NCI-H2081 treated with DMSO at 0.1 percent for 48 hours (cell line): ENCODE measurements at places on chromosomes 5 and 9.

GRCh38 chr5:77426670-77427069, 65.4 kb downstream of the WDR41 start:
- no peak for DNase-seq

GRCh38 chr5:131942016-131942415, 3.4 kb downstream of the MEIKIN start:
- DNase-seq, result no peak

GRCh38 chr5:133930061-133930812, 38.2 kb downstream of the C5orf15 start:
- no peak for DNase-seq

GRCh38 chr5:179438011-179438441, 92.8 kb upstream of the ADAMTS2 start:
- no peak for DNase-seq

- DNase-seq, result no peak
Measured at GRCh38 chr9:36903541-36904435, 130.3 kb downstream of the PAX5 start.

- no peak for DNase-seq
Measured at GRCh38 chr5:180021900-180022299, 49.7 kb downstream of the RNF130 start.

- DNase-seq, result no peak
Measured at GRCh38 chr5:90111364-90112032, 298.1 kb downstream of the CETN3 start.

DNA sequence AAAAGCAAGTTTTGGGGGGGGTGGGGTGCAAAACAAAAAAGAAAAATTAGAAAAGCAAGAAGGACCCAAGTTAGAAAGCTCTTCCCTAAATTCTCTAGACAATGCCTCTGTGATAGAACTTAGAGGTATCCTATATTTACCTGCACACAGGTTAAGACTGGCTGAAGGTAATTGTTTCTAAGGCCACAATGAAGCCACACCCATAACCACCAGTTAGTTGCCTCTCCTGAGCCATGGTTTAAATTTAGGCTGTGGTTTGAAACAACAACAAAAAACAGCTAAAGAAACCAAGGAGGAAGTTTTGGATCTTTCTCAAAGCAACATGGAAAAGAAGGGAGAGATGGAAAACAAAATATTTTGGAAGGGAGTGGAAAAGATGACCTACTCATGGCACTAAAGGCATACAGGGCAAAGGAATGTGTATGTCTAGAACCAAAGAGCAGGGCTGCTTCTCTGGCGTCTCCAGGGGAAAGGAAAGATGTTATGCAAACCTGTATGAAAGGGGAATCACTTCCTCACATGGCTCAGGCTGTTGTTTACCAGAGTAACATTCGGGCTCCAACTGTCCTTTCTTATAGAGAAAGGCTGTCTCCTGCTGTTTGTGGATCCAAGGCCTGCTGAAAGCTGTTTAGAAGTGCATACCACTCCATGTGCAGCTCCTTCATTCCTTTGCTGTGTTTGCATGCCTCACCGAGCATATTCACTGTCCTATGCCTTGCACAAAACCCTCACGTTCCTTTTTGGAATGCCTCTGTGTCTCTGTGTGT, 408.9 kb upstream of the MPDZ start:
- no peak for DNase-seq

DNA sequence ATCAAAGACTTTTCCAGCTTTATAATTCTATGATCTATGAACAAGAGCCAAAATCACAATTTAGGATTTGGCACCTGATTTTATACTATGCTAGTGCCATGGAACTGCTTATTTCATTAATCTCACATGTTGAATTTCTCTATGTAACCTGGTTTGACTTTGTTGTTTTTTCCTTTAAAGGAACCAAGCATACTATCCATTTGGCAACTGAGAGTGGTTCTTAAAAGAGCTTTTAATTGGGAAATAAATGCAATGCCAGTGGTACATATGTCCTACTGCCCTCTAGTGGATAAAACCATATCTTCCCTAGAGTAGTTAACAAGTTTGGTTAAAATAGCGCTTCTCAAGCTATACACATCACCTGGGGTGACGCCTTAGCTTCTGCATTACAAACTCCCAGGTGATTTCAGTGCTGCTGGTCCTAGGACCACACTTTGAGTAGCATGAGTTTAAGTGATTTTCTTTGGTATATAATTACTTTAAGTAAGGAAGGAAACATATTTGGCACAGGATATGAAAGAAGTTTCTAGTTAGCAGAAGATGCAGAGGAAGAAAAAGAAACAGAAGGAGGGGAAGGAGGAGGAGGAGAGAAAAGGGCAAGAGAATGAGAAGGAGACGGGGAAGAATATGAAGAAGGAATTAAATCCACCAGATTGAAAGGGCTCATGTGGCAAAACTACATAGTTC, 56.8 kb downstream of the FGF10 start:
- DNase-seq, result peak; percentile 10

GRCh38 chr5:158755221-158755620, 344.5 kb downstream of the EBF1 start:
- no peak for DNase-seq
